ENCODE measurements at places on chromosomes 11 and 22. TPM values are rescaled to one million over a fixed set of nuclear protein-coding genes. Genes with fewer than 3 reads are reported as not detected.
A peak's percentile ranks its signal among the peaks of the same experiment; 100 is the strongest.

PLAAT3 gene
- total RNA-seq, result not detected

NCAPD3 gene
- 24.0 TPM for total RNA-seq

EMID1 gene
- total RNA-seq, result 161 TPM

DNA sequence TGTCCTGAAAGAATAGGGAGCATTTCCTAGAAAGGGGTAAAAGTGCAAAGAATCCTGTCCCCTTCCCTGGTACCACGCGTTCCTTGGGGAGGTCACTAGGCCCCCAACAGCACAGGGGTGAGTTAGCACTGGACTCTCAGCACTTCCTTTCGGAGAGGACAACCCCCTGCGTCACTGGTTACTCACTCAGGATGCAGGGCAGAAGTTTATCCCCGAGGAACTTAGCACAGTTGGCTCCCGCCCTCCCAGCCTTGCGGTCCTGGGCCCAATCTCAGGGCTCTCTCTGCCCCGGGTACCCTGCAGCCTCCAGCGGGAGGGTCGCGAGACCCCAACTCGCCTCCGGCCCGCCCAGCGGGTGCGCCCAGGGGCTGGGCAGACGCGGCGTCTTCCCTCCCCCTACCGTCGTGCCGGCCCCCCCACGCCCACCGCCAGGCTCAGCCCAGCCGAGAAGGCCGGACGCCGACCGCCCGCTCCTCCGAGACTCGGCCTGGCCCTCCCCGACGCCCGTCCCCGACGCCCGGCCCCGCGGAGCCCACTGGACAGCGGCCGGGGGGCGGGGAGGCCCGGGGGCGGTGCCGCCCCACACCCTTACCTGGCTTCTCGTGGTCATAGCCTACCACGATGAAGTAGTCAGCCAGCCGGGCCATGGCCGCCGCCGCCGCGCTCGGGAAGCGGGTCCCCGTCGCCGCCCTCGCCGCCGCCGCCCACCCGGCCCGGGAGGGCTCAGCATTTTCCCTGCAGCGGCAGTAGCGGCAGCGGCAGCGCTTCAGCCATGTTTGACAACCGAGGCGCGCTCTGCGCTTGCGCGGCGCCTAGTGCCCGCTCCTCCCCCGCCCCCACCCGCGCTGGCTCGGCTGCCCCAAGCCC, at the start of gene SBF2:
Gene SBF2 (minus strand): TSS at position 797 of the 867 bp plus-strand sequence. CDS start 150 bp downstream, at position 647.
- peak; percentile 74 for DNase-seq

DNA sequence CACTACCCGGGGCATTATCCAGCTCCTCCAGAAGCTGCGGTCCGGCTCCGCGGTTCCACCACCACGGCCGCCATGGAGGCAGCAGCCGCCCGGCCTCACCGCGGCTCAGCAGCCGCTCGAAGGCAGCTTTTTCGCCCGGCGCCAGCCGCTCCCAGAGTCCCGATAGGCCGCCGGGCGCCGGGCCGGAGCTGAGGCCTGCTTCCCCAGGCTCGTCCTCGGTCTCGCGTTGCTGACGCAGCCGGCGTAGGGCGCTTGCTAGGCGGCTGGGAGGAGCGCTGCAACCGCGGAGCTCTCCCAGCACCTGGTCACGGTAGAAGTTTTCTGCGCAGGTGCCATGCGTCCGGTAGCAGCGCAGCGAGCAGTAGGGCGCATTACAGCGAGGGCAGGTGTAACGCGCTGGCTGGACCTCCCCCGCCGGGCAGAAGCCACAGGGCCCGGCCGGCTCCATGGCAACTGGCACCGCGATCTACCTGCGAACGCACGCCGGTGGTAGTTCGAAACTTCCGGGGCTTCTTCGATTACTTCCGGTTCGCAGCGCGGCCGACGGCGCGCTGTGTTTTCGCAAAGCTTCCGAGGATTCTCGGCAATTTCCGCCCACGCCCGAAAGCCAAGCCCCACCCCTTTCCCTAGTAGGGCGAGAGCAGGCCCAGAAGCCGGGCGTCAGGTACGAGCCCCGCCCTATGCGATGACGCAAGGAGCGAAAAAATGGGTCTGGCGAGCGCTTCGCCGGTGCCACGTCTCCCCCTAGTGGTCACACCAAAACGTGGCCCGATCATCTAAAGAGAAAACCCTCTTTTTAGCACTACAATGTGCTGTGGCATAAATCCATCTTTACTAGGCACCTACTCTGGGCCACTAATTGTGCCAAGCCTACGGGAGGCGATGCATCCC, at the start of gene ZNHIT2:
Gene ZNHIT2 (minus strand): TSS at position 496 of the 891 bp plus-strand sequence. CDS start 48 bp downstream, at position 448.
- peak; percentile 99 for DNase-seq

DNA sequence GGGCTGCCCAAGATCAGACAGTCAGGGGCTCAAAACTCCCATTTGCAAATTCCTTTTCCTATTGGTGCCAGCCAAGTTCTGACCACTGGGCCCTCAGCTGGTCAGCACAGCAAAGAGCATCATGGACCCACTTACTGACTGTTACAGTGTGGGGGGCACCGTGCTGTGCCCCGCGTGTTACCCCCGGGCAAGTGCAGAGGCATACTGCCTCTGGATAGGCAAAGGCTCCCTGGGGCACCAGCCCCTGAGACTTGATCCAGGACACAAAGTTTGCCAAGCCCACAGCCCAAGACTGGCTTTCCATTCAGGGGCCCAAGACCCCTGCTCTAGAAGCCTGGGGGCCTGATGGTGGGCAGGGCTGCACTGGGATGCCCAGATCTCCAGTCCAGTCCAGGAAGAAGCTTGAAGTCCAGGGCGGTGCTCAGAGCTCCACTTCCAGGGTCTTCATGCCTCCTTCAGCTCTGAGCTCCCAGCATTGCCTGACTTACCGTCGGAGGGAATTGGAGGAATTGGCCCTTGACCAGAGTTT, 6.6 kb downstream of the LRRC32 start:
- DNase-seq, result no peak

DNA sequence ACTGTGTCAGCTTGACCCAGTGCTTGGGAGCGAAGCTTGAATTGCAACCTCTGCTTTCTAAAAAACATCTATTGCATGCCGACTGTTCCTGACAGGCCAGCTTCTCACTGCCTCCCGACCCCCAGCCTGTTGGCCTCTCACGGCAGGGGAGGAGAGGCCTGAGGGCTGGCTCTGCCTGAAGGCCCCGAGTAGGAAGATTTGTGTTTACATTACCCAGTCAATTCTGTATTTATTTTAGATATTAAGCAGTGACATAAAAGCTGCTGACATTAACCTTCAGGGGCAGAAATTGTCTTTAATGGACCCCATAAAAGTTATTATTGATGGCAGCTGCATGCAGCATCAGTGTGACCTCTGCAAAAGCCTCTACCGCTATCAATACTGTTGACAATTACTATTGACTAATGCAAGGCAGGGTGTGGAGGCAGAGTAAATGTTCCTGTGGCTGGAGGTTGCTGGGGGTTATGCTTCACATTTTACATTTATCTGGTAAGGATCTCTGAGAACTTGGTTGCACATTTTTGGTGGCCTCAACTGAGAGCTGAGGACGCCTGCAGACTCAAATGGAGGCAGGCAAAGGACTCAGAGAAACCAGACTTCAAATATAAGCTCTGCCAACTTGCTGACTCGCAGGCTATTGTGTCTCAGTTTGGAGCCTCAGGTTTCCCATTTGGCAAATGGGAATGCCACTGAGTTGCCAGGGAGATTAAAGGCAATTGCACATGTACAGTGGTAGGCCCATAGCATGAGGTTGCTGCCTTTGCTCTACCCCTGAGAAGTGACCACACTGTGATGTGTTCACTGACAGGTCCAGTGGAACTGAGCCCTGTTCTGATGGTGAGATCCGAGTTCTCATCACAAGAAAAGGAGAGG, 380.5 kb downstream of the TENM4 start:
- no peak for DNase-seq

GRCh38 chr22:26701323-26701722, 43.9 kb downstream of the MIAT start:
- DNase-seq, result peak; percentile 11

DNA sequence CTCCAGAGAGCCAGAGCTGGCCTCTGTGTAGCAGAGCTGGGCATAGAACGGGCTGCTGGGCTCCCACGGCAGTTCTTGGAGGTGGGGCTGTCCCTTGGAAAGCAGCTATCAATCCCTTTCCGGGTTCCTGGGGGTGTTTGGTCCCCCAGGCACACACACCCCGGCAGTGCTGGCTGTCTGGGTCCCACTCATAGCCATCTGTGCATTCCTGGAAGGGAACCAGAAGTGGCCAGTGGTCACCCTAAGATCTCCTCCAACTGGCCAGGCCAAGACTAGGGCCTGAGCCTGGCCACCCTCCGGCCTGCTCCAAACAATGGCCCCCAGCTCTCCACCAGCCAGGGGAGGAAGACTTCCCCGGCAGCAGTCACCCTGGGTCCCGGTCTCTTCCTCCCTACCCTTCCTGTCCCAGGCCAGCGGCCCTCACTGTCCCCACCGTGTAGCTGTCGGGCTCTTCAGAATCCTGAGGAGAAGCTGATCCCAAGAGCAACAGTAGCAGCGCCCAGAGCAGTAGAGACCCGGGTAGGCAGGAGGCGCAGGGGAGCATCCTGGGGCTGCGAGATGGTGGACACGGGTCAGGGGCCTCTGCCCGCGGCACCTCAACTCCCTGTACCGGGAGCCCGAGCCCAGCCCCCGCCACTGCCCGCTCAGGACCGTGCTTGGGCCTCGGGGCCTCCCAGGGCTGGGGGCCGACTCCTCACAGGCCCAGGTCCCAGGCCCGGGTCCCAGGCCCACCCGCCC, 620 bp downstream of the EFEMP2 start:
- no peak for DNase-seq

DNA sequence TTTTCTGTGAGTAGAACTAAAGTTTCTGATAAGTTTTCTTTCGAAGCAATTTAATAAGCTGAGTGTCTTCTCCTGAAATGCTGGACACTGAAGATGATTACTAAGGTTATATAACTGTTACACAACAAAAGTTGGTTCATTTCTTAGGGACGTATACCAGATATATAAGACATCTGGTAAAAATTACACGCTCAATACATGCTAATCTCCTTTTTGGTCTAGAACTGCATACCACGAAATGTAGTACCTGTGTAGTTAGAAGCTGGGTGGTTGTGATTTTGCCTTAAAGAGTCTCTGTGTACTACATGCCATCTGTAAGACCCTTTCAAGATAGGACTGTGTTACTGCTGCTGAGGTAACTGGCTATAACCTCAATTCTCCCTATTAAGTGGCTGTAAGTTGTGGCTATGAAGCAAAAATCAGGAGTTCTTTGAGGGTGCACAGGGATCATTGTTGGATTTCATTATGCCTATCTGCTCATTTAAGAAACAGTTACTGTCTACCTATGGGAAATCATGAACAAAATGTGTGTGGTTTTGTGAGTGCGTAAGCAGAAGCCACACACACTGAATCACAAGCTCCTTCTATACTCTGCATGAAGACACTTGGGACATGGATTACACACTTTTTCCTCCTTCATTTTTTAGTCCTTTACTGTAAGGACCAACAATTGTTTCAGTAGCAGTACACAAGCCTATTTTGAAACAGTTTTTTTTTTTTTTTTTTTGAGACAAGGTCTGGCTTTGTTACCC, 195.9 kb downstream of the SWAP70 start:
- DNase-seq, result no peak

DNA sequence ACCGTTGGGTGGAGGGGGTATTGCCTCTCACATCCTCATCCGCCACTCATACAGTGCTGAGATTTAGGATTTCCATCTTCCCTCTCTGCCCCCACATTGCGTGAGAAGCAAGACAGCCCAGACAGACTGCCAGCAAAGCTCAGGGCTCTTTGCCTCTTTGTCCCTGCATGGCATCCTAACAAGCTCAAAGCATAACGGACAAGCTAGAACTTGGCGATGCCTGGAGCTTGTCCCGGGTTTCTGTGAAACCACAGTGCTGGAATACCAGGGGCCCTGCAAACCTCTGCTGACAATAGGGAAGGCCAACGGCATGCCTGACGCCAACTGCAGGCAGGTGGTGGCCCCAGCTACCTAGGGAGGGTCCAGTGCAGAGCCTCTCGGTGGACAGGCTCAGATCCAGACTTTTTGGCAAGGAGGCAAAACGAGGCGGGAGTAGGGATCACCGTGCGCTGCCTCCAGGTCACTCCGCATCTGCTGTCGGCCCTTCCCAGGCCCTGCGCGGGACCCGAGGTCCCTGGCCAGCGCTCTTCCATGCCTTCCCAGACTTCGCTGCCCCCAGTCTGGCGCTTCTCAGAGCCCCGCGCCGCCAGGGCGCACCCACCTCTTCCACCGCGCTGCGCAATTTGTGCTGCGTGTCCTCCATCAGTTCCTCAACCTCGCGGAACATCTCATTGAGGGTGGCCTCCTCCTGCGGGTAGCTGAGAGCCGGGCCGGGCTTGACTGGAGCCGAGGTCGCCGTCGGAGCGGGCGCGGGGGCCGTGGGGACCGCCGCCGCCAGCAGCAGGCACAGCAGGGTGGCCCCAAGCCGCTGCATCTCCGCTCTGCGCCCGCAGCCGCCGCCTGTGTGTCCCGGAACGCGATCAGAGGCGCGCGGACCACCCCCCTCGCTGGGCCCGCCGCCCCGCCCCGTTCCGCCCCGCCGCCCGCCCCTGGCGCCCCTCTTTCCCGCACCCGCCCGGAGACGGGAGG, at the start of gene DKK3:
Gene DKK3 (minus strand): TSS at position 858 of the 969 bp plus-strand sequence. CDS start 44 bp downstream, at position 814.
- no peak for DNase-seq

DNA sequence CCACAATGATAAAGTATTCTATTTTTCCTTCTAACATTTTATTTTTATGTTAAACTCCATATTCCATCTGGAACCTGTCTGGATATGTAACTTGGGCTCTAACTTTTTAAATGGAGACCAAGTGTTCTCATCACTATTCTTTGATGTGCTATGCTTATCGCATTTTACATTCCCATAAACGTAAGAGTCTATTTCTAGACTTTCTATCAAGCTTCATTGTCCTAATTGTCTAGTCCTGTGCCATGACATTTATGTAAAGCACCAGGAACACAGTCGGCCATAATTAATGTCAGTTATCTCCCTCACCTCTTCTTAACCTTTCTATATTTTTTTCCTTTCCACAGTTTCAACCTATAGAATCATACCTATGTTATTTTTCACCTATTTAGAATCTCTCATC, 113.9 kb upstream of the TEAD1 start:
- no peak for DNase-seq

- DNase-seq, result peak; percentile 75
Measured at GRCh38 chr22:26360169-26360885, 68.7 kb upstream of the ASPHD2 start.

GRCh38 chr11:94855666-94856065, 87.5 kb downstream of the AMOTL1 start:
- no peak for DNase-seq

DNA sequence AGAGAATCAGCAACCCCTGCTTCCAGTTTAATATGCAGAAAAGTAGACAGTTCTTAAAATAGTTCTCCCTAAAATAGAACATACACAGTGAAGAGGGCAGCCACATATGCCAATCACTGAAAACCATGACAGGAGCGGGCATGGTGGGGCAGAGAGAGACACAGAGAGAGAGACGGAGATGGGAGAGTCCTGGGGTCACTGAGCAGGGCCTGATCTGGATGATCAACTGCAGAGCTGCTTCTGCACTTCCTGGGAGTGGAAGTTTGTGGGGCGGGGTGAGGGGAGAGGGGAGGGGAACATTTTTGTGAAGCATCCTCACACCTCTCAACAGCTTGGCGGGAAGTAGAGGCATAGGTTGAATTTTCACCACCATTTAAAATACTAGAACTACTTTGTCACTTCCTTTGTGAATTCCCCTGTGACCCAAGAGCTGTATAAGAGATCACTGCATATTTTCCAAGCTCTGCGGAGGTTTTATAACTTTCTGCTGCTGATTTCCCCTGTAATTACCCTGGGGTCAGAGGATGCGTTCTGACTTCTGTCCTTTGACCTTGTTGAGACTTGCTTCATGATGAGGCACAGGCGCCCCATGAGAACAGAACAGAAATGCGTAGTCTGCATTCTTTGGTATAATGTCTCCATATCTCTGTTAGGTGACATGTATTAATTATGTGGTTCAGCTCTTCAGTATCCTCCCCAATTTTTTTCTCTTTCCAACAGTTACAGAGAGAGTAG, 419.4 kb downstream of the BRD1 start:
- no peak for DNase-seq
